ENCODE measurements at places on chromosomes 6 and 20.

DNA sequence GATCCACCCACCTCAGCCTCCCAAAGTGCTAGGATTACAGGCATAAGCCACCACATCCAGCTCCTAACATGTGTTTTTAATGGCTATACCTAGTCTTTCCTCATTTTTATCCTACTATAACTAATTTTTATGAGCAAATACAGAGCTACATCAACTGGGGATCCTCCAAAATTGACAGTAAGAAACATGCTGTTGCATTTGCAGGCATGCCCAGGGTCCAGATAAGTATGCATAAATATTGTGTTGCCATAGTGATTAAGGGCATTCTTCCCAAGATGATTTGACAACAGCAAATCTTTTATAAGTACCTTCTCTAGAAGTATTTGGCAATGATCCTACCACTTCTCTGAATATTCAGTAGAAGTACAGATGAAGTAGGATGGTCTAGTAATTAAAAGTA, 41.9 kb upstream of the MOXD1 start:
- DNase-seq, result no peak

GRCh38 chr6:75608956-75609533, 7.4 kb downstream of the SENP6 start:
- no peak for DNase-seq

GRCh38 chr20:60043435-60043834, 85.2 kb downstream of the CDH26 start:
- no peak for DNase-seq

GRCh38 chr6:156657296-156657695, 119.9 kb upstream of the ARID1B start:
- no peak for DNase-seq

GRCh38 chr20:15836634-15837033, 736.6 kb downstream of the KIF16B start:
- DNase-seq, result no peak

GRCh38 chr6:117149324-117149723, 116.0 kb upstream of the VGLL2 start:
- no peak for DNase-seq

DNA sequence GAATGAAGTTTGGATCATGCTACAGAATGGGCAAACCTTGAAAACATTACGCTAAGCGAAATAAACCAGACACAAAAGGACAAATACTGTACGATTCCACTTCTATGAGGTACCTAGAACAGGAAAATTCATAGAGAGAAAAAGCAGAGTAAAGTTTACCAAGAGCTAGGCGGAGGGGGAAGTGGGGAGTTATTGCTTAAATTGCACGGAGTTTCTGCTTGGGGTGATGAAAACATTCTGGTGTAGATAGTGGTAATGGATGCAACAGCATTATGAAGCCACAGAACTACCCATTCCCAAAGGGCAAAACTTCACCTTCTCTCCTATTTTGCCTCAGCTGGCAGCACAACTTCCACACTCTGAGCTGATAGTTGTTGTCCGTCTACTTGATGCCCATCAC, 6.4 kb upstream of the PDYN start:
- no peak for DNase-seq

DNA sequence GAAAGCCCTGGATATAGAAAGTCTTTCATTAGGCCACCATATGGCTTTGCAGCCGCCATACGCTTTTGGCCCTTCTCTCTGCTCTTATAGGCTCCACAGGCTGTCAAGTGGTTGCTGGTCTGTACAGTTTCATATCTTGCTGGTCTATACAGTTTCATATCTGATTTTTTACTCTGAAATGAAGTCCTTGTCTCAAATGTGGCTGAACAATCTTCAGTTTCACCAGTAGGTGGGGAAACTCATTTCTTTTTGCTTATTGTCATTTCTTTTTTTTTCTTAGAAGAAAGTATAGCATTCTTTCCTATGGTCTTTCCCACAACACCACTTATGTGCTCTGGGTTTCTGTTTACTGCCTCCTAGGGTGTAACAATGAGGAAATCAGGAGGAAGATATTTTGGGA, 771.4 kb upstream of the MMS22L start:
- no peak for DNase-seq

GRCh38 chr6:155093430-155093829, 98.3 kb downstream of the TIAM2 start:
- DNase-seq, result peak; percentile 5

DNA sequence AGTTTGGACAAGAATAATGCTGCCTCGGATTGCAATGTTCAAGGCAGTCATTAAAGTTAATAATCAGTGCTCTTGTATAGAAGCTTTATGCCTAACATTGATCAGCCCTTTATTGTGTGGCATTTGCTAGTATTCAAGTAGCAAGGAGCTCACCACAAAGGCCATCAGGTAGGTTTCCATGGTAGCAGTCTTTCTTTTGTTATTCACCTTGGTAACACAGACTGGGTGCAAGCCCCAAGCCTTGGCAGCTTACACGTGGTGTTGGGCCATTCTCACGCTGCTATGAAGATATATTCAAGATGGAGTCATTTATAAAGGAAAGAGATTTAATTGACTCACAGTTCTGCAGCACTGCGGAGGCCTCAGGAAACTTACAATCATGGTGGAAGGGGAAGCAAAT, 149.3 kb downstream of the ADAT2 start:
- DNase-seq, result no peak

GRCh38 chr6:9921366-9921765, 493.5 kb downstream of the TFAP2A start:
- no peak for DNase-seq

DNA sequence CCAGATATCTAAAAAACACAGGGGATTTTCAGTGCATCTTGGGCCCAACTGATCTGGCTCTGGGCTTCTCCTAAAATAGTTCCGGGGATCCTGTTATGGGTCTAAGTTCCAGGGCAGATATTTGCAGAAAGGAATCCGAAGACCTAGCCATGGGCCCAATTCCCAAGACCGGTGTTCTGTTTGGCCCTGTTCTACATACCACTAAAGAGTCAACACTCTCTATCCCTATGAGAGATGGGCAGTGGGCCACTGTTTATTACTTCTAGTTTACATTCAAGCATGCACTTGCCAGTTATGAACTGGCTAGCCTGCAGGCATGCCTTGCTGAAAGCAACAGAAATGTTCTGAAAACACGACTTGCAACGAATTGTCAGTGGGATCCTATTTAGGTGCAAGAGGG, 87.4 kb upstream of the PLCB4 start:
- no peak for DNase-seq

GRCh38 chr20:58408603-58409246, 19.7 kb downstream of the VAPB start:
- DNase-seq, result no peak

DNA sequence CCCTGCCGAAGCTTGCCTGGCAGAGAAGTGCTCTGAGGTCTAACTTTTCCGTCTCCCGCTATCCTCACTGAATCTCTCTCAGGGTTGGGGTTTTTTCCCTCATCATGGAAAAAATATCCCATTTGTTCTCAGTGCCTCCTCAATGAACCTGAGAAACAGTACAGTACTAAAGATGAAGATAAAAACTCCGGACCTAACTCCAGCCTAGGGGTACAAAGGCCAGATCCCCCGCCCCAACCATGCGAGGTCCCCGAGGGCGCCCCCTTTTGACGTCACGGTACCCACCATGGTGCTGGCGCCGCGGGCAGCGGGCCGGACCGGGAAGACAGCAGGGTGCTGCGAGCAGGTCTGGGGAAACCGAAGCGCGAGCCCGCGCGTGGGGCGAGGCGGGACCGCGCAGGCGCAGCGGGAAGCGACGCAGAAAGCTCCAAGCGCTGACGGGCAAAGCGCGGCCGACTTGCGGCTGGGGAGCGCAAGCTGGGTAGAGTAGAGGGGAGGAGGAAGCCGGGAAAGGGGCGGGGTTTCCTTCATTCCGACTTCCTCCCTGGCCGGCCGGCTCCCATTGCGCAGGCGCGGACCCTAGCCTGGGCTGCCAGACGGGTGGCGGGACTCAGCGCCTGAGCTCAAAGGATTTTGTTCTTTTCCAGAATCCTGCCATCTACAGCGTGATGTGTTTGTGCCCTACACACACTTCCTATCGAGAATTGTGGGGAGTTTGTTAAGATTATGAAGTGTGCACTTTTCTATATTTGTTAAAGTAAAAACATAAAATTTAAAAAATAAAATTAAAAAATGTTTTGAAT, at the start of gene LSM2:
TSS of gene LSM2 (minus strand) at position 497 of the 803 bp plus-strand sequence. CDS start at position 288, 209 bp downstream.
- peak; percentile 96 for DNase-seq

- DNase-seq, result no peak
Measured at GRCh38 chr6:157211603-157212455, 111.5 kb downstream of the TMEM242 start.

GRCh38 chr6:7721649-7722048, 4.2 kb upstream of the BMP6 start:
- DNase-seq, result no peak

- DNase-seq, result no peak
Measured at GRCh38 chr6:131367206-131367873, 205.7 kb upstream of the ARG1 start.

- DNase-seq, result no peak
Measured at GRCh38 chr6:125983246-125983945, 2.9 kb upstream of the TRMT11 start.

- DNase-seq, result no peak
Measured at GRCh38 chr6:166671434-166672081, 44.5 kb upstream of the RPS6KA2 start.
